Glomerular endothelial cell (primary cell): ENCODE measurements at places on chromosomes 4 and X.

GRCh38 chr4:138450546-138451275, 208.6 kb upstream of the SLC7A11 start:
- no peak for DNase-seq

GRCh38 chr4:42865572-42866189, 26.8 kb upstream of the GRXCR1 start:
- DNase-seq, result peak; percentile 36

- no peak for DNase-seq
Observed at GRCh38 chr4:138475116-138475515, 233.0 kb upstream of the SLC7A11 start.

- DNase-seq, result no peak
Observed at GRCh38 chrX:103839404-103839803, 7.3 kb upstream of the RAB9B start.

- no peak for DNase-seq
Observed at GRCh38 chrX:129996120-129996519, 13.7 kb downstream of the BCORL1 start.
